ENCODE measurements at places on chromosomes 1 and 21.
A peak's percentile ranks its signal among the peaks of the same experiment; 100 is the strongest.

GRCh38 chr1:170377896-170378634 lies 153.9 kb upstream of the GORAB start:
- DNase-seq: no peak

DNA sequence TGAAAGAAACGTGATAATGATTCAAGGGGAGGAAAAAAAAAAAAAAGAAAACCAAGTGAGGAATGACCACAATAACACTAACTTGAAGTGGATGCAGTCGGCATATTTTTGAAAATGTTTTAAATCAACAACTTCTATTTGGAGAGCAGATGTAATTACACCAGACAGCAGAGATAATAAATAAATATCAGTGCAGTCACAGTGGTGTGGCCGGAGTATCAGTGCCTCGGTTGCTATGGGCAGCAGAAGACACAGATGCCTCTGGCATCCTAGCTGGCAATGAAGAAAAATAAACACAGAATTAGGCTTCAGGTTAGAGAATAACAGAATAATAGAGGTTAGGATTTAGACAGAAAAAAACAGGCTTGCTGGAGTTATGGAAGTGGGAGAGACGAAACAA lies 888.3 kb downstream of the LTN1 start:
- DNase-seq: no peak

- no peak for DNase-seq
Measured at GRCh38 chr1:18326211-18326897, 154.4 kb upstream of the KLHDC7A start.

DNA sequence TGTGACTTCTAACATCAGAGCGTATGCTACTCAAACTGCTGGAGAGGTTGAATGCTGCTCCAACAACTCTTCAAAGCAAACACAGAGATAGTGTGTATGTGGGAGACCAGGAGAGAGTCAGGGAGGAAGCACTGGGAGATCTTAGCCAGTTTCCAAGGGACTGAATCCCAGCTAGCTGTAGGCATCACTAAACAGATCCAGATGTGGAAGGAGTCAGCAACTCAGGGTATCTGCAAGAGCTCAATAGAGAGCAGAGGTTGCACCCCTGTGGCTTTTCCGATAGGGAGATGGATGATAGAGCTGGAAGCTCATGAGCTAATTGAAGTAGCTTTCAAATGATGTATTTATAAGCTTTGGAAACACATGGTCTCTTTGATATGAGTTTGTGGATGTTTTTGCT lies 168.9 kb upstream of the HOOK1 start:
- no peak for DNase-seq

- no peak for DNase-seq
Measured at GRCh38 chr1:66464802-66465201, 69.2 kb upstream of the SGIP1 start.

GRCh38 chr1:116334015-116334547 lies 39.0 kb upstream of the ATP1A1 start:
- no peak for DNase-seq

- peak; percentile 30 for DNase-seq
Measured at GRCh38 chr1:42747125-42747524, 7.1 kb upstream of the CLDN19 start.

DNA sequence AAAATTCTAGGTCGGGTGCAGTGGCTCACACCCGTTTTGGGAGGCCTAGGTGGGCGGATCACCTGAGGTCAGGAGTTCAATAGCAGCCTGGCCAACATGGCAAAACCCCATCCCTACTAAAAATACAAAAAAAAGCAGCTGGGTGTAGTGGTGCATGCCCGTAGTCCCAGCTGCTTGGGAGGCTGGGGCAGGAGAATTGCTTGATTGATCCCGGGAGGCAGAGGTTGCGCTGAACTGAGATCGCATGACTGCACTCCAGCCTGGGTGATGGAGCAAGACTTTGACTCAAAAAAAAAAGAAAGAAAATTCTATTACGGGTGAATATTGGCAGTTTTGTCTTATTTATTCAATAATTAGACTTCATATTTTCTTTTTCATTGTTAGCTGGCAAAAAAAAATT lies 62.1 kb downstream of the SNX7 start:
- no peak for DNase-seq

GRCh38 chr1:208203127-208203847 lies 40.9 kb downstream of the PLXNA2 start:
- no peak for DNase-seq

DNA sequence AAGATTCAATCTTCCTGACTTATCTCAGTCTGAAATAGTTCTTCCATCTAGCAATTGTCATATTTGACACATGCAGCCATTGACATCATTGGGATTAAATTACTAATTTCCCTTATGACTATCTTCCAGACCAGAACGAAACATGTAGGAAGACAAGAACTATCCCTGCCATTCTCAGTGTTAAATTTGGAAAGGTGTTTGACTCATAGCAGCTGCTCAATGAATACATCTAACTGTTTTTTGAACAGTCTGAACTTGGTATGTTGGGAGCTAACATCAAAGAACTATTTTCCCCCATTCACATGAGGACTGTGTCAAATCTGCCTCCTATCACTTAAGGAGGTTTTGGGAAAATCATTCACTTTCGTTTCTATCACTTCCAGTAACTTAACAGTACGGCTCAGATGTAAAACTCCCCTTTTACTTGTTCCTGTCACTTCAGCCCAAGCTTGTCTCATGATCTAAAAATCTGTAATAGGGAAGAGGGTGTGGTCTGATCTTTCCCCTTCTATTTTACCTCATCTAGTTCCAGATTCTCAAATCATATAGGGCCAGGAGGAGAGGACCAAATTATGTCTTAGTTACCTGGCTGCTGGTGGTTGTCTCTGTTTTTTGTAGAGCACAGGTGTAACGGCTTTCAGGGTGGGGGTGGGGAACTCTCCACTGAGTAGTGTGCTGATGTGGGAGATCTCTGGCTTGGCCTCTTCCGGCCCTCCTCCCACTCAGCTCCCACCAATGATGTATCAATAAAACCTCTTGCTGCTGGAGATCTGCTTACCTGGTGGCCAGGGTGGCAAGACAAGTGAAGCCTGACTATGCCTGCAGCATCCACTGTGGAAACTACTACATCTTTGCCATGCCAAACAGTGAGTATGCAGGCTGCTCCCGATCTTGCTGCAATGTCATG lies 26.2 kb upstream of the SLAMF1 start:
- no peak for DNase-seq

DNA sequence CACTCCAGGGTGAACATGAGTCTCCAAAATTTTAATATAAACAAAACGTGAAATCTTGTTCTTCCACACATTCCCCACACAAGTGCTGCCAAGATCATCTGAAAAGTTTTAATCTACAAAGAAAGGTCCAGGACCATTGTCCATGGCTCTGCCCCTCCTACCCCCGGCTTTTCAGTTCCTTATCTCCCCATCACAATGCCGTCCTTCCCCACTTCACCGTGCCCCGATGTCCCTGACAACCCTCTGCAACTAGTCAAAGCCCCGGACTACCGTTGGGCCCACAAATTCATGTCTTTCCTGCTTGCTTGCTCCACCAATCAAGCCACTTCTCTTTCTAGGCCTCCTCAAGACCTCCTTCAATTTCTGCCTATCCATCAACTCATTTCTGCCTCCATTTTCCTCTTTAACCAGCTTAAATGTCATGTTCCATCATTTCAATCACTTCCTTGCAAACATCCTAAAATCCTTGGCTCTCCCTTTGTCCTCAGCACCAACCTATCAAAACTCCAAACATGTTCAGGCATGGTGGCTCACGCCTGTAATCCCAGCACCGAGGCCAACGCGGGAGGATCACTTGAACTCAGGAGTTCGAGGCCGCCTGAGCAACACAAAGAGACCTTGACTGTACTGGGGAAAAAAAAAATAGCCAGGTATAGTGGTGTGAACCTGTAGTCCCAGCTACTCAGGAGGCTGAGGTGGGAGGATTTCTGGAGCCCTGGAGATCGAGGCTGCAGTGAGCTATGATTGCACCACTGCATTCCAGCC lies 14.0 kb upstream of the BMP8B start:
- no peak for DNase-seq

DNA sequence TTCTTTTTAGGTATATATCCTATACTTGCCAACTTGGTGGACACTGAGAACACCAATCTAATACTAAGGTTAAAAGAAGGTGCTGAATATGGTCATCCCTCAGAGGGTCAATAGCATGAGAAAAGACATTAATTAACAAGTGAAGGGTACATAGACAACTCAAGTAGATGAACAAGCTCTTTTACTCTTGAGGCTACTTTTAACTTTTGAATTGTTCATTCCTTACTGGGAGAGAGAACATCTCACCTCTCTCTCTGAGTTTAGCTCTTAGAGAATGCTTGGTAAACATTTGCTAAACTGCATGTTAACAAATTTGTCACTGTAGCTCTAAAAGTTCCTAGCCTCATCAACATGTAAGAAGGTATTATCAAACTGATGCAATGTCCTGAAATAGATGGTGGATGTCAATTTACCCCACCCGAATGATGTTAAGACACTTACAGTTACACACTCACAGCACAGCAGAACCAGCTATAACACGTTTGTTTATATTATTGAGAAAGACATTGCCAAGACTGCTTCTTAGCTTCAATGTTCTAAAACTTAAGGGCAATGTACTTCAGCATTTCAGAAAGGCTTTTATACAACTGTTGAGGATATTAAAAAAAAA lies 35.9 kb downstream of the HEATR1 start:
- DNase-seq: no peak

- peak; percentile 26 for DNase-seq
Measured at GRCh38 chr1:22053017-22053860, 730 bp downstream of the CDC42 start.

DNA sequence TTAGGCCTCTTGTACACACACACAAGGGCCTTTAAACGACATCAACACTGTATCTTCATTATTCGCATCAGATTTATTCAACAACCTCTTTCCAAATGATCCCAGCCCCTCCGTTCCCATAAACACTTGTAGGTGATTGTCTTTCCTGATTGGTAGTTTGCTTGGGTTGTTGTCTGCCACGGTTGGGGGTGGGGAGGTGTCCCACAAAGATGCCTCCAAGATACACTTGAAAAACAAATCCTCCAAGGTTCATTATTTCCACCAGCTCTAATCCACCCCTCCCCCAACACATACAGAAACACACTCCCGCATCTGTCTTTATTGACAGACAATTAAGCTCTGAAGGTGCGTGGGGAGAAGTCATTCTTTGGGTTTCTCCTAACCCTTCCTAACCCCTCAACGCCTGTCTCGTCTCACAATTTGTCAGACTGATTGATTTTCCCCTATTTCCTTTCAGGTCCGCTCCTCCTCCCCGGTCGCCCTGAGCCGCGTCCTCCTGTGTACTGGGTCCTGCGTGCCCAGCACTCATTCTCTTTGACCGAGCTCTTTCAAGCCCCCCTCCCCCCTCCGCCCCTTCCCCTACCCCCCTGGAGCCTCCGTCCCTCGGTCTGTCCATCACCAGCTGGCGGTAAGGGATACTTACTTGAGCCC lies 1.4 kb downstream of the WDR26 start:
- no peak for DNase-seq

DNA sequence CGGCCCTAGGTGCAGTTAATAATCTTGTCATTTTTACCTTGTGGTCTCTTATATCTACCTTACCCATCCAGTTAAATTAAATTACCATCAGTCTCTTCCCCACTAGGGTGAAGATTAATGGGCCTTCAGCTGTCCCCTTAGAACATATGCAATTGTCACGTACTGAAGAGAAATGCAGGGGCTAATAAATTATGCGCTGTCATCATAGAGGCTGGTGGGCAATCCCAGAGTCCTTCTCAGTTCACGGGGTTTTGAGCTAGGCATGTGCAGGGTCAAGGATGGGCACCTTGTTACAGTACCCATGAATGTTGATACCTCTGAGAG lies 35.8 kb downstream of the HLX start:
- DNase-seq: no peak

- DNase-seq: no peak
Measured at GRCh38 chr1:230818901-230819300, 49.4 kb downstream of the C1orf198 start.

GRCh38 chr21:15539376-15539775 lies 190.4 kb upstream of the USP25 start:
- DNase-seq: no peak

DNA sequence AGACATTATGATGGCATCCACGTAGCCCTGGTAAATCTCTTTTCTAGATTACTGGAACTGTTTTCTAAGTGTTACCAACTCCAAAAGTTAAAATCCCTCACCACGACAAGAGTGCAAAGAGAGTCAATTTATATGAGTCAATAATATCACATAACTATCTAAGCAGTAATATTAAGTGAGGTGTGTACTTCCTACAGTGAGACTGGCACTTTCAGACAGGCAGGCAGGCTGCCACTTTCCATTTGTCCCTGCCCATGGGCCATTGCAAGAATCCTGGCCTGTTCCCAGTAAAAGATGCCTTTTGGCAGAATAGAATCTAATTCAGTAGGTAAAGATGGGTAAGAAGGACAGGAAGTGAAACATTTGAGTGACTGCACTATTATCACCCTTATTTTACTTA lies 355.6 kb downstream of the PTBP2 start:
- DNase-seq: no peak

GRCh38 chr1:143643148-143643885 lies 328.5 kb downstream of the FAM72C start:
- DNase-seq: no peak

- DNase-seq: no peak
Measured at GRCh38 chr1:36471830-36472641, 7.9 kb upstream of the MRPS15 start.

- no peak for DNase-seq
Measured at GRCh38 chr1:58966917-58967740, 183.3 kb upstream of the JUN start.

DNA sequence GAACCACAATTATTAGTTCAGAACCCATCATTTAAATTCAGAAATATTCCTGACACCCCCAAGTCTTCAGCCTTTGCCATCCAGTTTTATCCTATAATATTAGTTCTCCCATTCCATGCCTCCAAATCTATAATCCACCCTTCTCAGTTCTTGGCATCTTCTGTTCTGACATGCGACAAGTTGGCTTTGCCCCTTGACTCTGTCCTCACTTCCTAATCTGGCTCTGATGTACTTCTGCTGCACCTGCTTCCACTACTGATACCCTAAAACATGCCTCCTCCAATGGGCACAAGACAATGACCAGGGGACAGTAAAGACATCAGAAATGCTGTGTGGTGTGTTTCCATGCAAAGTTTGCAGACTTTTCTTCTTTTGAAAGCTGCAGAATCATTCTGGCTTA lies 17.1 kb upstream of the FBXO28 start:
- DNase-seq: no peak

DNA sequence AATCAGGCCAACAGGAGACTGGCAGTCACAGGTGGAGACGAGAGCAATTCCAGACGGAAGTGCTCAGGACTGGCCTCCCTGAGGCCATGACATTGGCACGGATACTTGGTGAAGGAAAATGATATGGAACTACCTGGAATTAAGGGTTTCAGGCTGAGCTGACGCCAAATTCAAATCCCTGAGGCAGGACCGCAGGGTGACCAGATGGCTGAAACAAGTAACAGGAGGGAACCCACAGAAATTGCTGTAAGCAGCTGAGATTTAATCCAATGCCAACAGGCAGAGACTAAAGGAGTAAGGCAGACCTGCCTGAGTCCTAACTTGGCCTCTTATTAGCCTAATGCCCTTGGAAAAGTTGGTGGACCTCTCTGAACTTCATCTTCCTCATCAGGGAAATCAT lies 76.2 kb downstream of the ERG start:
- DNase-seq: no peak

GRCh38 chr1:44587796-44588460 lies 86.4 kb downstream of the TMEM53 start:
- DNase-seq: no peak

- DNase-seq: no peak
Measured at GRCh38 chr1:24923485-24924113, 6.5 kb downstream of the RUNX3 start.

GRCh38 chr1:32761936-32762335 lies 55.2 kb downstream of the YARS1 start:
- DNase-seq: no peak

All from stimulated activated CD8-positive, alpha-beta memory T cell treated with anti-CD3 and anti-CD28 coated beads, Interleukin-12 subunit alpha, Interleukin-12 subunit beta, amount 100 ng/mL, for 1 hour (primary cell).